Endodermal cell (in vitro differentiated cells): ENCODE measurements at places on chromosomes 6 and 20. TPM values are rescaled to one million over a fixed set of nuclear protein-coding genes. Genes with fewer than 3 reads are reported as not detected.

Gene TBX18
- 1.3 and 1.5 TPM in 2 replicates for total RNA-seq

Gene TCF21
- 0.11 TPM in 1 of 2 replicates, not detected in the other for total RNA-seq

Gene GSTA2
- 1.1 to 5.4 TPM (median 5.0 TPM) in 3 replicates for total RNA-seq

Gene ADGB
- total RNA-seq, result 0.37 TPM in 1 of 2 replicates, not detected in the other

Gene C2
- 0.66 to 1.5 TPM (median 1.0 TPM) in 3 replicates for total RNA-seq

Gene ECT2L
- not detected in 3 replicates for total RNA-seq

Gene ULBP2
- total RNA-seq, result 0.20 and 0.45 TPM in 2 replicates
